Right hindlimb (tissue), 1 donor: ENCODE measurements at places on chromosomes 2 and 18.

DNA sequence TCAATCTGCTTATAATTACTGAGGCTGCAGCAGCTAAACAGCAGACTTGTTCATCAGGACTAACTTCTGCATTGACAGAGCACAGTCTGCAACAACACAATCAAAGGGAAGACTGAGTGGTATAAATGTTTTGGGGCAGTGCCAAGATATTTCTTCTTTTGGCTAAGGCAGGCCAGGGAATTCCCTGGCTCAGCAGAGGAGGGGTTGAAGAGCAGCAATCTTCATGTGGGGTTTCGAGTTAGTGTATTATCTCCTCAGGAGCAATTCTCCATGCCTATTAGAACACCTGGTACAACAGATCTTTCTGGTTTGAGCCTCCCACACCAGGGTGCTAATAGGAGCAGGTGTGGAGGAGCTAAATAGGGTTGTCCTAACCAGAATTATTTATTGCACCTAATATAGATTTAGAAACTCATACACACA is 103.0 kb upstream of the STK17B start:
- no peak for DNase-seq

DNA sequence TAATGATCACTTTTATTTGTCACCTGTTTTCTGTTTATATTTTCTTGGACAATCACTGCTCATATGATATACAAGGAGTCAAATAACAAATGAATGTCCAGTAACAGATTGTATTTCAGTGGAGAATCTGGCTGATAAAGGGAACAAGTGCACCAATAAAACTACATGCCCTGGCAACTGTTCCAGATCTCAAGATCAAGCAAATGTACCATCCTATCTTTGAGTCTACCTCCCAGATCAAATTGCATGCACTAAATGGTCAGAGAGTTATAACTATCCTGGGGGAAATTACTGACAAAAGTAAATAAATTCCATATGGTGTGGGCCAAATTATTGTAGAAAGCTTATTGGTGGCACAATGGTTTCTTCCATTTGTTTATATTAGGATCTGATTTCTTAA is 452.8 kb downstream of the MBD2 start:
- DNase-seq = no peak

GRCh38 chr2:51268191-51268590 is 236.3 kb upstream of the NRXN1 start:
- DNase-seq = no peak

DNA sequence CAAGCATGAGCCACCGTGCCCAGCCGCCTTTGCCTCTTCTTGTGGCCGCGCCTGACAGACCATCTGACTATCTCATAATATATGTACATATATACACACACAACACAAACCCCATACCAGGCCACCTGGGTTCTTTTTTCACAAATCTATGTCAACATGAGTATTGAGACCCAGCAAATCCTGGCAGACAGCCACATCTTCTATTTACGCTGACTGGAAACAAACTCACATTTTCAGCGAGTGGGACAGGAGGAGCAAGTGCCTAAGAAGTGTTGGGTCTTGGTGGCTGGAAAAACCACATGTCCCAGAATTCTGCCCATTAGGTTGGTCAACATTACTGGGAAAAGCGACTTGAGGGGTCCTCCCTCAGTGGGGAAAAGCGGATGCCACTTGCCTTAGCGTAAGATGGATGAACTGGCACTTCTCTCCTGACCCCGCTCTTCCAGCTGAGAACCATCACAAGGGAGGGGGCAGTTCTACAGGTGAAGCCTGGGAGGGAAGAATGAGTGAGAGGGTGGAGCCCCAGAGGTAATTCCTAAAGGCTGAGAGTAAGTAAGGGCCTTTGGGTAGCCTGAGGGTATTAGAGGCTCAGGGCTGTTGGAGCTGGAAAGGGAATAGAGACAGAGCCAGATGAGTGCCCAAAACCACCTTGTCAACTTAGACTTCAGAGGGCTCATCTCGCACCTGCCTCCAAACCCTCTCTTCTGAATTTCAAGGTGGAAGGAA is 1.9 kb downstream of the SCYGR3 start:
- no peak for DNase-seq

- peak; percentile 18 for DNase-seq
These were observed 88.8 kb downstream of the INHBB start for GRCh38 chr2:120434492-120435308.

DNA sequence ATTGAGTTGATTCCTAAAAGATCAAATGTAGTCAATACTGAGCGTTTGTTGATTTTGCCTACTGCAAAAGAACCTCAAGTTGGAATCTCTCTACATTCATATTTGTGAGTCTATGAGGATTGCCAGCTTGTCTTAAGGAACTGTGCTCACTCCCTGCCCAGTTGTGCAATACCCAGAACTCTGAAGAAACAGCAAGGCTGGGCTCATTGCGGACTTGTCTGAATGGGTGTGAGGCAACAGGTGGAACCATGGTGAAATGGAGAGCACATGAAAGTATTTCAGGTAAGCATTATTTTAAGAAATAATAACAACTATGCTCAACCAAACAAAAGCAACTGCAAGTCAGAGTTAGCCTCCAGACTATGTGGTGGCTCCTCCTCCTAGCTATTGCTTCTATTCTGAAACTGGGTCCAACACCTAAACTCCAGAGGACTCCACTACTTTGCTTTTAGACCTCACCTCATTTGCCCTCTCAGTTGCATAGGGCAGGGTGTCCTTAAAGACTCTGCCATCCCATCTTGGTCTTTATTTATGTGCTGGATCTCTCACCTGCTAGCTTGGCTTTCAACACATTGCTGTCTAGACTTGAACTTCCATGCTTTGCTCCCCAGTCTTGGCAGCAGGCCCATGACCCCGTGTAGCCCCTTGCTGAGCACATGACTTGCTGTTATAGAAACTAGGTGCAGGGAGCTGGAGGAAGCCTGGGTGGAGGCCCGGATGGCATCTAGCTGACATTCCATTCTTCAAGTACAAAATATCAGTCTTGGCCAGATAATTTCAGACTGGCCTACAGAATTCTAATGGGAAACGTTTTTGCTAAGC is 94.8 kb upstream of the ARL5A start:
- peak; percentile 76 for DNase-seq

DNA sequence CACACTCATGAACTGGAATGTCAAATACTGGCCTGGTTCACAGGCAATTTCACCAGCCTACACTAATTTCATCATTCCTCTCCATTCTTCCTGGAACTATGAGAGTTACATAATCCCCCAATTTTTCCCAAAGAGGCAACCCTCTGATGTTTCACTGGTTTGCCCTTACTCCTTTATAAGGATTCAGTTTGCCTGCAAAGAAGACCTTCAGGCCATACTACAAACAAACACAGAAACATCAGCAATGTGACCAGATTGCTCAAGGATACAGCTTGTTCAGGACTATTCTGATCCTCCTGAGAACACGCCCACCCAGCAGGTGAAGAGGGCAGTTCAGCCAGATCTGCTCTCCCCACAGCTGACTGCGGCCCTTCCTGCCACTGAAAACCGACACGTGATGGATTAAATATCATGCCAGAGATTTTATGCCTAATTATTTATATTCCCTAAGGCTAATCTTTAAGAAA is 215.5 kb downstream of the ETAA1 start:
- DNase-seq = no peak

DNA sequence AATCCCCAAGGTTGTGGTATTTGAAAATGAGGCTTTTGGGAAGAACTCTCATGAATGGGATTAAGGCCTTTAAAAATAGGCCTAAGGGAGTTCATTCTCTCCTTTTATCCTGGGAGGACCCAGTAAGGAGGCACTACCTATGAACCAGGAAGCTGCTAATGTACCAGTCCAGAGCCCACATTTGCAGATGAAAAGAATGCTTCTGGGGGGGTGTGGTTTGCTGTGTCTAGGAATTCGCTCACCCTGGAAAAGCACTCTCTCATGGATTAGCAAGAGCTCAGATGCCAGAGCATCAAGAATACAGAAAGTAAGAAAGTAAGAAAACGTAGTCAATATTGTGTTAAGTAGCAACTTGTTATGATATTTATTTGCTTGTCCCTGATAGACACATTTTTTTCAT is 785.7 kb upstream of the GYPC start:
- DNase-seq = no peak

DNA sequence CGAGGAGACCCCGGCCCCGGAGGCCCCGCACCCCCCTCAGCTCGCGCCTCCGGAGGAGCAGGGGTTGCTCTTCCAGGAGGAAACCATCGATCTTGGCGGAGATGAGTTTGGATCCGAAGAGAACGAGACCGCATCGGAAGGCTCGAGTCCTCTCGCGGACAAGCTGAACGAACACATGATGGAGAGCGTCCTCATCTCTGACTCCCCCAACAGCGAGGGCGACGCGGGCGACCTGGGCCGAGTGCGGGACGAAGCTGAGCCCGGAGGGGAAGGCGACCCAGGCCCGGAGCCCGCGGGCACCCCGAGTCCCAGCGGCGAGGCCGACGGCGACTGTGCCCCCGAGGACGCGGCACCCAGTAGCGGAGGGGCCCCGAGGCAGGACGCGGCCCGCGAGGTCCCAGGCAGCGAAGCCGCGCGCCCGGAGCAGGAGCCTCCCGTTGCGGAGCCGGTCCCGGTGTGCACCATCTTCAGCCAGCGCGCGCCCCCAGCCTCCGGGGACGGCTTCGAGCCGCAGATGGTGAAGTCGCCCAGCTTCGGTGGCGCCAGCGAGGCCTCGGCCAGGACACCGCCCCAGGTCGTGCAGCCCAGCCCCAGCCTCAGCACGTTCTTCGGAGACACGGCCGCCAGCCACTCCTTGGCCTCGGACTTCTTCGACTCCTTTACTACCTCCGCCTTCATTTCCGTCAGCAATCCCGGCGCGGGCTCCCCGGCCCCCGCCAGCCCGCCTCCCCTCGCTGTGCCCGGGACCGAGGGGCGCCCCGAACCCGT is 8.3 kb downstream of the TRAPPC12 start:
- no peak for DNase-seq

GRCh38 chr2:168649105-168649504 is 153.3 kb upstream of the NOSTRIN start:
- DNase-seq = no peak

DNA sequence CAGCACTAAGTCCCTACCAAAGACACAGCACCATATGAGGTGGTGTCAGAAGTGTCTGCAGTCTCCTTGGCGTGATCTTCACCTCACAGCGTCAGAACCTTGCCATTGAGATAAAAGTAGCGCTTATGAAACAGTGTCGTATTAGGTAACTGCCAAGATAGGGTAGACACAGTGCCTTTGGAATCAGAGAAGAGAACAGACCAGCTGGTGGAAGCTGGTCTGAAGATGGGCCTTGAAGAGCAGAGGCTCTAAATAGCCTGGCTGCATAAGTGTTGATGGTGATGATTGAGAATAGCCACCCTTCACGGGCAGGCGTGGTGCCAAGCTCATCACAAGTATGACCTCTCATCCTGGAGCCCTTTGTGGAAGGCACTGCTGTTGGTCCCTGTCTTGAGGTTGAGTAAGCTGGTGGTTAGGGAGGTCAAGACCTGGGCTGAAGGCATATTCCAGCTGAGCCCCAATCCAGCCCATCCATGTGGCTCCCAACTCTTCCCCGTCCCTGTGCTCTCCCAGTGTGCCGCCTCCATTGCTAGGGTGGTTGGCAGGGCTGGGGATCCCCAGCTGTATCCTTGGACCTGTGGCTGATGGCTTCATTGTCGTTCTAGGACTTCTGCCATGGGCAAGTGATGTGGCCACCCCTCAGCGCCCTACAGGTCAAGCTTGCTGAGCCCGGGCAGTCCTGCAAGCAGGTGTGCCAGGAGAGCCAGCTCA is 187.4 kb downstream of the MGAT5 start:
- DNase-seq = no peak

DNA sequence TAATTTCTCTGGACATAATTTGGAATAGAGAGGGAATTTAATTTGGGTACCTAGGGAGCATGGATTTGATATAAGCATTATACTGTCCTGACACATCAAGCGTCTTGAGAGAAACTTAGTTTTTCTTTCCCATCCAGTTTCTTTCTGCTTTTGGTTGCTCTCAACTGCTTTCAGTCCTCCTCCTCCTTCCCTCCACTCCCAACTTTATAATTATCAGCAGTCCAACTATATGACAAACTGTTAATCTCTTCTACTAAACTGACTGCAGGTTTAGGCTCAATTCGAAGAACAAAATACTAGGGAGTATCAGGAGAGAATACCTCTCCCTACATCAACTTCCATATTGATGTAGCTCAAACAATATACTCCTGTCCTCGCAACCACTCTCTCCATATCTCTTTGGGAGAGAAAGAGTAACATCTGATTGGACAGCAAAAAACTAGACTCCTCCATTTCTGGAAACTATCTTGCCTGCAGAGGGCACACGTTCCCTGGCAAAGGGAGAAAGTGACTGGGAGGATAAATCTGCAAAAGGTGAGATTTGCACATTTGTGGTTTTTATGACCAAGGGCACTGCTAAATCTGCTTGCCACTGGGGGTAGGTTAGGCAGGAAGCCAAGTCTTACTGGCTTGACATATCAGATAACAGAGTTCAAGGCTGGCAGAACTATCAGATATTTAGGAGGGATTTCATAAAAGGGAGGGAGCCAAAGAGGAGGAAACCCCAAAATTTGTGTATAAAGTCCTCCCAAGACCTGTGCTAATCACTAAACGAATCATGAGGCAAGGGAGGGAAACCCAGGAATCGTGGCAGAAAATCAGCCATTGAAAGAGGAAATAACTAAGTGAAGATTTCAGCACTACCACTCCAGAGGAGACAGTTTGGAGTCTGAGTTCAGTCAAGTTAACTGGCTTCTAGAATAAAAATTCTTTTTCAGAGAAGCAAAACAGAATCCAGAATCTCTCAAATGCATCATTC is 40.0 kb downstream of the ICA1L start:
- peak; percentile 63 for DNase-seq

DNA sequence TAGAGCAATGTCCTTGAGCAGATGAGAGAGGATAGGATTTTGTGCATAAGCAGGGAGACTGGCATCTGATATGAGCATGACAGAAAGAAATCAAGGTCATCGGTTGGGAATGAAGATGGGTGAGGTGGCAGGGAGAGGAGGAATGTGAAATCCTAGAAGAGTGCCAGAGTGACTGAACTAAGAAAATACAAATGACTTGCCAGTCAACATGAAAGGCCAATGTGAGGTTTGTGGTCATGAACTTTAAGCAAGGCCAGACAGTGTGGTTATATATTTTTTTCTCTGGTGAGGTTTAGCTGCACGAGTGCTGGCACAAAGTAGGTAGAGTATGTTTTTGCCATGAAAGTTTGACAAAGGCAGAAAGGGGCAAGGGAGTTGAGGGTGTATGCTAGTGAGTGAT is 21.2 kb downstream of the QPCT start:
- DNase-seq = no peak

- DNase-seq = no peak
These were observed 54.2 kb downstream of the LTBP1 start for GRCh38 chr2:33000986-33001385.

DNA sequence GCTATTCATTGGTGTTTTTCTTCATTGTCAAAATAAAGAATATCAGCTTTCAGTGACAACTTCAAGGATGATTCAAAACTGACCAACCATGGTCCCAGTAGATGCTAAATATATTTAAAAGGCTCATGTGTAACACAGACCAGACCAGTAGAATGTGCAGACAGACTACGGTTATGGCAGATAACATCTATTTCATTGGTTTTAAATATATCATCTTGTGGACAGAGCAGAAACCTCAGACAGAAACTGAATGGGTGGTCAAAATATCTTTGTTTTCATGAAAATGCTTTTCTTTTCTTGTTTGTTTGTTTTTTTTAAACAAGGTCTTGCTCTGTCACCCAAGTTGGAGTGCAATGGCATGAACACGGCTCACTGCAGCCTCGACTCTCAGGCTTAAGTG is 107.4 kb upstream of the CREB1 start:
- no peak for DNase-seq
